ENCODE measurements at places on chromosomes 7 and 10. TPM values are rescaled to one million over a fixed set of nuclear protein-coding genes. Genes with fewer than 3 reads are reported as not detected.

SSC4D gene
- 6.1 TPM for total RNA-seq

PDE6C gene
- not detected for total RNA-seq

SLC25A40 gene
- 13.5 TPM for total RNA-seq

PNLIP gene
- not detected for total RNA-seq

C10orf53 gene
- 0.25 TPM for total RNA-seq

HACD1 gene
- 5.4 TPM for total RNA-seq

MPP7 gene
- 19.0 TPM for total RNA-seq

AMZ1 gene
- total RNA-seq, result 0.15 TPM

RABGEF1 gene
- 14.1 TPM for total RNA-seq

NXPH1 gene
- 3.8 TPM for total RNA-seq

Data from glutamatergic neuron (in vitro differentiated cells).